T47D (cell line): ENCODE measurements at places on chromosomes 1 and 21.

- DNase-seq, result no peak
Observed at GRCh38 chr1:118960026-118960561, 28.0 kb downstream of the TBX15 start.

- no peak for DNase-seq
Observed at GRCh38 chr1:101025283-101025656, 314 bp downstream of the DPH5 start.

DNA sequence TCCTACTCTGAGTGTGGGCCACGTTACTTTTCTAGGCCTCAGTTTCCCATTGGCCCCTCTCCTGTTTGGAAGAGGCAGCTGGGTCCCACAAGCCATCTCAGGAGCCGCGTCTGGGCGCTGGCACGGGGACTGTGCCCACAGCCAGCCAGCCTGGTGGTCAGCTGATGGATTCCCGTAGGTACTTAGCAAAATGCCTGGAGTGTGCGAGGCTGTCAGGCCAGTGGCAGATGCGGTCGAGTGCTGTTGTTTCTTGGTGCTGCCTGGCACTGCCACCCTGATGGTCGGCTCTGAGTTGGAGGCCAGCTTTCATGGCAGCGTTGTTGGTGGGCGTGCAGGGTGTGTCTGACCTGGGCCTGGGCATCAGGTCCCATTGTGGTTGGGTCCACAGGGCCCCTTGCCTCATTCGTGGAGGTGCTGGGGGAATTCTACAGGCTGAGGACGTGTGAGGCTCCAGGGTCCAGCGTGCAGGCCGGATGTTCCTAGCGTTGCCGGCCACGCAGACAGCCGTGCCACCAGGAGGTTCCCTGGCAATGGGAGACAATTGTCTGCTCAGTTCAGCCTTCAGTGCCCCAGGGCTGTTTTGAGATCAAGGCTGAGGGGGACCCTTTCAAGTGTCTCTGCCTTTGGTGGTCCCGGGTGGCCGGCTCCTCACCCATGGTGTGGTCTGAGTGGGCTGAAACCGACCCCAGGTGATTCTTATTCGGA, 20.9 kb downstream of the SKI start:
- no peak for DNase-seq

- no peak for DNase-seq
Observed at GRCh38 chr1:194268839-194269238, 1082.4 kb upstream of the B3GALT2 start.

GRCh38 chr1:173857363-173857917, 10.3 kb downstream of the GAS5 start:
- no peak for DNase-seq

DNA sequence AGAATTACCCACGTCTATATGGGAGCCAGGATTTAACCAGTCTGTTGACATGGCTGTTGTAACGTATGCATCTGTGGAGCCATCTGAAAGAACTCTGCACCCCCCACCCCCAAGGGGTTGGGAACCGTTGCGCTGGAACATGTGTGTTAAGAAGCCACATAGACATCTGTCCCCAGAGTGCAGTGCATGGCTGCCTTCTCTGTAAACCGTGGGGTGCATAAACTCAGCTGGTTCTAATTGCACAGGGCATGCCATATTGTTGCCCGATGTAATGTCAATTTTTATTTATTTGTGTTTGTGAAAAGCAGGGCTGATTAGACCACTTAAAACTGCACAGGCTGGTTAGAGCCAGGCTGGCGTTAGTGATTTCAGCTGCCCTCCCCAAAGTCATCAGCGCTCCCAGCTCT, 70.1 kb upstream of the ROR1 start:
- DNase-seq, result no peak

DNA sequence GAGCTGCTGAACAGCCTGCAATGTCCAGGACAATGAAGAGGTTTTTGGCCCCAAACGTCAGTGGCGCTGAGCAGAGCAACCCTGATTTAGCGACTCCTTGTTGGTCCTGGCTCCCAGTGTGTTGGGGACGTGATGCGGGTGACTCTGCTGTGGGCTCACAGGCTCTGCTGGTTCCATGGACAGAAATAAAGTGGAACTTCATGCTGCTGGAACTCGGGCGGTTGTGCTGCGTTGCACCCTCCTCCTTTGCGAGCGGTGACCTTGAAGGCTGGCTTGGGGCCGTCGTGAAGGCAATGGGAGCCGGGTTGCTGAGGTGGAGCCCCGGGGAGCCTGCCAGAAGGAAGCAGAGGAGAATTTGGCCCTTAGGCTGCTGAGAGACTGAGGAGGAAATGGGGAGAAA, 122.6 kb upstream of the C1orf174 start:
- no peak for DNase-seq

GRCh38 chr1:101243751-101244150, 6.9 kb downstream of the S1PR1 start:
- DNase-seq, result no peak
